ENCODE measurements at places on chromosomes 7 and 10.
A peak's percentile ranks its signal among the peaks of the same experiment; 100 is the strongest.

DNA sequence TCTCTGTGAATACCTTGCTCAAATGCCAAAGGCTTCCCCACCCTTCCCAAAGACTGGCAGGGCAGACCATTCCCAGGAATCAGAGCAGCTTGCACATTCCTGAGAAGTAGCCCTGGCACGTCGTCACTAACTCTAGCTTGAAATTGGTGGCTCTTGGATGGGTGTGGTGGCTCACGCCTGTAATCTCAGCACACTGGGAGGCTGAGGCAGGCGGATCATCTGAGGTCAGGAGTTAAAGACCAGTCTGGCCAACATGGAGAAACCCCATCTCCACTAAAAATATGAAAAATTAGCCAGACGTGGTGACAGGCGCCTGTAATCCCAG, 108.2 kb upstream of the MPP7 start:
- no peak for DNase-seq

DNA sequence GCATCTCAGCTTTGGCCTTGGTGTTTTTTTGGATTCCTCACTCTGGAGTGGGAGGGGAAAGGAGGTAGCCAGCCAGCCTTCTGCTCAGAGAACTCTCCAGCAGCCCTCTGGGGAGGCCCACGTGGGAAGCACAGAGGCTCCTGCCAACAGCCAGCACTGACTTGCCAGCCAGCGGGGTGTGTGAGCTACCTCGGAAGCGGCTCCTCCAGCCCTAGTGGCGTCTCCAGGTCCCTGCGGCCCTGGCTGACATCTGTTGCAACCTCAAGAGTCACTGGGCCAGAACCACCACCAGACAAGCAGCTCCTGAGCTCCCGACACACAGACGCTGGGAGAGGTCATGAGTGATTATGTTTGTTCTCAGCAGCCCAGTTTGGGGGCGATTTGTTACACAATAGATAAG, 180.2 kb upstream of the FZD8 start:
- peak; percentile 54 for DNase-seq

- DNase-seq: no peak
Observed at GRCh38 chr10:122163174-122164022, 107.7 kb upstream of the BTBD16 start.

DNA sequence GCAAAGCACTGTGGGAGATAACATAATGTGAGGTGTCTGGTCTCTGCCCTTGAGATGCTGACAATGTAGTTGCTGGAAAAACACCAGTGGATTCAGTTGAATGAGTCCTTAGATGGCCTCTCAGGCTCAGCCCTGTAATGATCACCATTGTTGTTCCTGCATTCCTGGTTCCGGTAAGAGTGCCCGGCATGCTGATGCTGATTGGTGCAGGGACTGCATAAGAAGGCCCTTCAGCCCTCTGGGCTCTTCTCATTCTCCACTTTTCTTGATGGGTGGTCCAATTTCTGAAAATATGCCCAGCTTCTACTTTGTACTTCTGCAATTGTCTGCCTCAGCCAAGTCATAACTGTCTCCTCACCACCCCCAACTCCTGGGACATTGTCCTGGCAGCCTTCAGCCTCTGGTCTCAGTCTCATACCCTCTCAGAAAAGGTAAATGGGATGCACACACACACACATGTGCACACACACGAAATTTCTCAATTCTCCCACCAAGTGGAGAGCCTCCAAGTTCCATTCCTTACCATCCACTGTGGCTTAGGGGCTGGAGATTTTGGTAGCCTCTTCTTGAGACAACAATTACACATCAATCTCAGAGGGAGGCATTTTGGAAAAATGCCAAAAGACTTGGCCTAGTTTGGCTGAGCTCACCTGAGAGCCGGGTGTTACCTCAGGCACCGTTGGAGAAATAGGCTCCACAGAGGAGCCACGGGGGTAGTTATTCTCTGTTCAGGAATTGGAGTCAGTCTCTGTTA, 314.9 kb downstream of the RPS24 start:
- DNase-seq: no peak

DNA sequence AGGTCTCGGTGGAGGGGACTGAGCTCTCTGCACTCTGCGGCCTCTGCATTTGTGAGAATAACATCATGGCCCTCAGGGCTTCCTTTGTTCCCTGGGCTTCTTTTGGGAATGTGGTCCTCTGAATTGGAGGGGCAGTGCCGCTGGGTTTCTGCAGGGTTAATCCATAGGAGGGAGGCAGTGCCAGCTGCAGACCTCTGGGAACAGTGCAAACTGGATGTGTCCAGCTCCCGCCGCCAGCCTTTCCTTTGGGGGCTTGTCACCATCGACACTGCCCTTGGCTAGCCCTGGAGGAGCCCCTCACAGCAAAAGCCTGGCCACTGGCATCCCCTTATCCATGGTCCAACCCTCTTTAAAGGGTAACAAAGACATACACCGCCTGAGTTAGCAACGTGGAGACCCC, 174.0 kb downstream of the WDR37 start:
- no peak for DNase-seq

DNA sequence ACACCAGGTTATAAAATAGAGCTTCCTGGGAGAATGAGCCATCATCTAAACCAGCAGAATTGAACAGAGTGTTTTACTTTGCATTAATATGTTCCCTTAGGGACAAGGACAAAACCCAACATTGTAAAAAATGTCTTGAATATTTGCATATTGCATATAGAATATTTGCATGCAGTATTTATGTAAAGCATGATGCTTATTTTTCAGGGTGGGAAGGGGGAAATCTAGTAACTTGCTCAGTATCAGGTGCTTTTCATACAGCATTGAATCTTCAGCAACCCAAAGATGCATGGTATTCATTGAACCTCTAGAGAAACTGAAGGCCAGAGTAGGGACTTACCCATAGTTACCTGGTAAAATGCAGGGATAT, 409.2 kb upstream of the ZMIZ1 start:
- no peak for DNase-seq

DNA sequence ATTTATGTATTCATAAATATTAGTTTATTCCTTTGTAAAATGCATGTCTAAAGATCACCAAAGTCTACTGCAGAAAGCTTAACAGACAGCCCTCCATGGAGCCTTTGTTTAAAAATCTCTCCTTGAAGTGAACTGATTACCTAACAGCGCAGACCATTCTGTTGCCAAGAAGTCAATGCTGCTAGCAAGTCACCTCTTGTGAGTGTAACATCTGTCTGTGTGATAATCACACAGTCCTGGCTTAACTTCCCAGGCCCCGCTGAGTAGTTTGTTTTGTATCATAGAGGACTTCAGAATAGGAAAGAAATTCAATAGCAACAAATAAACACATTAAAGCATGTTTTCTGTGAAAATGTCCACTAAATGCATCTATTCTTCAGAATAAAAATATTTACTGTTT, 435.3 kb upstream of the IGFBP3 start:
- no peak for DNase-seq

DNA sequence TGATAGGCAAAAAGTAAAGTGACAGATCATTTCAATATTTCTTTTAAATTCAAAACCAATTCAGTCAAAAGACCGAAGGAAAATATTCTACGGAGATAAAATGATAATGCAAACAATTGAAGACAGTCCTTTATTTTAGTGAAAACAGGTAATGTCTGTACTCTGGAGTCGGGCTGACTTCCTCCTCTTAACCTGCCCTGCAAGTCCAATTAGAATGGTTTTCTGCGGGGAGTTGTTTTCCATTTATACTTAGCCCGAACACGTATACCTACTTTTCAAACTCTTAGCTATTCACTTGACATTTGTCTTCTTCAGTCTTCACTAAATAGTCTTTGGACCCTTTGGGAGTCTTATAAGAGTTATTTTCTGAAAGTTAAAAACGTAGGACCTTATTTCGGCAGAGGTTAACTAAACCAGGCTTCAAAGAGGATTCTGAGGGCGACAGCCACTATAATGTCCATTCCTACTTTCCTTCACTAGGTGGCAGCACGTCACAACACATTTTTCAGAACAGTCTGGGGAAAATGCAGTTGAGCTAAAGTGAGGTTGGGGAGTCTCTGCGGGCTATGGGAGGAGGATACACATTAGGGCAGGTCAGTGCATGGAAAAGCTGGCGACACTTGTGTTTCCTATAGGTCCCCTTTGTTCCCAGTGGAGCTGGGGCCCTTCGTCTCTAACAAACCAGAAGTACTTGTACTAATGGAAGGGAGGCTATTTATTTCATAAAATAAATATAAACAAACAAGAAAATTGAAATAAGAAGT, 472.0 kb downstream of the KCNMA1 start:
- DNase-seq: peak; percentile 59

GRCh38 chr7:150732786-150733481, 4.3 kb upstream of the GIMAP5 start:
- no peak for DNase-seq

- DNase-seq: no peak
Observed at GRCh38 chr10:133554600-133554999, 10.8 kb downstream of the SYCE1 start.

DNA sequence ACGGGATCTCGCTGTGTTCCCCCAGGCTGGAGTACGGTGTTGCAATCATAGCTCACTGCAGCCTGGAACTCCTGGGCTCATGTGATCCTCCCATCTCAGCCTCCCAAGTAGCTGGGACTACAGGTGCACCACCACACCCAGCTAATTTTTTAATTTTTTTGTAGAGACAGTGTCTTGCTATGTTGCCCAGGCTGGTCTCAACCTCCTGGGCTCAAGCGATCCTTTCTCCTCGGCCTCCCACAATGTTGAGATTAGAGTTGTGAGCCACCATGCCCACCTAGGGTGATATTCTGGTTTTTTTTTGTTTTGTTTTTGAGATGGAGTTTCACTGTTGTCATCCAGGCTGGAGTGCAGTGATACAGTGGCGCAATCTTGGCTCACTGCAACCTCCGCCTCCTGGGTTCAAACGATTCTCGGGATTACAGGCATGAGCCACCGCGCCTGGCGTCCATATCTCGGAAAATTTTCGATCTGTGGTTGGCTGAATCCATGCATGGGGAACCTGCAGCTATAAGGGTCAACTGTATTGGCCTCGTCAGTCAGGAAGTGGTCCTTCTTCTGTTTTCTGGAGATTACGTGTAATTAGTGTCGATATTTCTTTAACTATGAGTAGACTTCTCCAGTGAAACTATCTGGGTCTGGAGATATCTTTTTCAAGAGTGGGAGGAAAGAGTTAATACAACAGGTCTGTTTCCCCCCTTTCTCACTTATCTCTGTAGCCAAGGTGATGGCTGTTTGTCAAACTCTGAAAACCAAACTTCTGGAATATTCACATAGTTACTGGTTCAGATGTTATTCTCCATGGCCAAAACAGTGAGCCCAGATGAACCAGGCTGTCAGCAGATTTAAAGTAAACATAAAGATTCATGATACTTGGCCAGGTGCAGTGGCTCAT, 21.0 kb upstream of the FIS1 start:
- peak; percentile 29 for DNase-seq

- no peak for DNase-seq
Observed at GRCh38 chr7:119562839-119563238, 710.1 kb upstream of the KCND2 start.

GRCh38 chr10:1287971-1288401, 231.8 kb downstream of the WDR37 start:
- no peak for DNase-seq

DNA sequence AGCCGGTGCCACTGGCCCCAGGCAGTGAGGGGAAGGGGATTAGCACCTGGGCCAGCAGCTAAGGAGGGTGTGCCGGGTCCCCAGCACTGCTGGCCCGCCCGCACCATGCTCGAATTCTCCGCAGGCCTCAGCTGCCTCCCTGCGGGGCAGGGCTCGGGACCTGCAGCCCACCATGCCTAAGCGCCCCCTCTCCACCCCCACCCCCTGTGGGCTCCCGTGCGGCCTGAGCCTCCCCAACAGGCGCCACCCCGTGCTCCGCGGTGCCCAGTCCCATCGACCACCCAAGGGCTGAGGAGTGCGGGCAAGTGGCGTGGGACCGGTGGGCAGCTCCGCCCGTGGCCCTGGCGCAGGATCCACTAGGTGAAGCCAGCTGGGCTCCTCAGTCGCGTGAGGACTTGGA, 144.8 kb upstream of the CDCA7L start:
- no peak for DNase-seq

- no peak for DNase-seq
Observed at GRCh38 chr10:125621052-125621451, 61.9 kb downstream of the TEX36 start.

DNA sequence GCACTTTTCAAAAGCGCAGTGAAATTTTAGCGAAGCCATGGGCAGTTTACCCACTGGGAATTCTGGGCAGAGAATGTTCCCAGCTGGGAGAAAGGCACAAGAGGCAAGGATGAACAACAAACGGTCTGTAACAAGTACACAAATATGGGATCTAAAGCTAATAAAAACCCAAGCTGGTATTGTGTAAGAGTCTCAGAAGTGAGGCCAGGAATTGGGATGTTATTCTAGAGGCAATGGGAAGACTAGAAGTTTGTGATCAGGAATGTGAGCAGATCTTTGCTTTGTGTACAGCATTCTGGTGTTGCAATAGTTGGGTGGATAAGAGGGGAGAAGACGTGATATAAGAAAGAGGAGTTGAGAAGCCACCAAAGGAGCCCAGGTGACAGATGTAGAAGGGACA, 15.0 kb downstream of the FZD9 start:
- DNase-seq: peak; percentile 21

- DNase-seq: no peak
Observed at GRCh38 chr10:116629340-116629739, 8.6 kb downstream of the PNLIPRP2 start.

GRCh38 chr7:130956417-130957136, 222.6 kb upstream of the KLF14 start:
- no peak for DNase-seq

- DNase-seq: peak; percentile 73
Observed at GRCh38 chr10:35412003-35412723, 75.9 kb downstream of the CCNY start.

- peak; percentile 59 for DNase-seq
Observed at GRCh38 chr10:36608866-36609265, 516.5 kb upstream of the ANKRD30A start.

- DNase-seq: peak; percentile 81
Observed at GRCh38 chr7:84837405-84837804, 349.5 kb downstream of the SEMA3D start.

DNA sequence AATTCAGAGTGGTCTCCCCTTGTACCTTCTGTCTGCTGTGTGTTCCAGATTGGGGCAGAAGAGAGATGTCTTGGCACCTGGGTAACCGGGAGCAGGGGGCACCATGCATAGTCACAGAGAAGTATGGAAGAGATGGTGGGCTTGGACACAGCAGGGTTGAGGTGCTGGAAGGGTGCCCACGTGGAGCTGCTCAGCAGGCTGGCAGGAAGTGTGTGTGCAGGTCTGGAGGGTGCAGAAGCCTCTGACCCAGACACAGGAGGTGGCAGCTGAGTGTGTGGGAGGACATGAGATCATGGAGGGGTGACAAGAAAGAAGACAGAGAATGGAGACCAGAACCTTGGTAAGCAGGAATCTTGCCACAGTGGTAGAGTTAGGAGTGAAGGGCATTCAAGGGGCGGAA, 42.3 kb upstream of the DUSP5 start:
- DNase-seq: no peak

All from amniotic epithelial cell (primary cell).